T-cell (primary cell): ENCODE measurements at places on chromosomes 4 and X. TPM values are rescaled to one million over a fixed set of nuclear protein-coding genes. Genes with fewer than 3 reads are reported as not detected.

DNA sequence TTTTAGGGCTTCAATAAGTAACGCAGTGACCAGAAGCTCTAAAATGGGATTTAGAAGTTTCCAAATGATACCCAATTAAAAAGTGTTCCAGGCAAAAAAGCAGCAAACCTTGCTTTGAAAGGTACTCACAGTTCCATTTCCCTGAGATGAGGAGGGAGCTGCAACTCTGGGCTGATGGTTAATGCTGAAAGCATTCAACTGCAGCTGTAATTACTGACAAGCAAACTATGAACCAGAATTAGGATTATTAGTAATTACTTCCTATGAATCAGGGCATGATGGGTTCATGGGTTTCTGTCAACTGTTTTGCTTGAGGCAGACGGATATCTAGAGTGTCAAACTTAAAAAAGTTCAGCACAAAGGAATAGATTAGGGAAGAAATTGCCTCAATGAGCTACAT lies 357.4 kb downstream of the STIM2 start:
- no peak for DNase-seq

DNA sequence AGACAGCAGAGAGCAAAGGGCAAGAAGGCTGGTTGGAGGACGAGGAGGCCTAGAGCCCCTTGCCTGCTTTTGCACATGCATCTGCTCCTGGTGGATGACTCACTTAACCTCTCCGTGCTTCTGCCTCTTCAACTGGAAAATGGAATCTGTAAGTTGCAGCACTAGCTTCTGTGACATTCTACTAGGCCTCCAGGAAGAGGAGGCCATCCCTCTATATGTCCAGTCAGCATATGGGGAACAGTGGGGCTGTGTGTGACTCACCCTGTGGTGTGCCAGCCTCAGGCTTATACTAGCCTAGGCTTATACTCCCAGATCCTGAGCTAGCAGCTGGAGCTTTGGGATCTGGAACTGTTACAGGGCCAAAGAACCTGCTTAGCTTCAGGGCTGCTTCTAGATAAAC lies 36.0 kb downstream of the RTL9 start:
- no peak for DNase-seq

The TLR1 gene
- total RNA-seq = 24.0 TPM

GRCh38 chr4:74549936-74550335 lies 105.0 kb downstream of the AREG start:
- no peak for DNase-seq

The CENPVL3 gene
- not detected for total RNA-seq

DNA sequence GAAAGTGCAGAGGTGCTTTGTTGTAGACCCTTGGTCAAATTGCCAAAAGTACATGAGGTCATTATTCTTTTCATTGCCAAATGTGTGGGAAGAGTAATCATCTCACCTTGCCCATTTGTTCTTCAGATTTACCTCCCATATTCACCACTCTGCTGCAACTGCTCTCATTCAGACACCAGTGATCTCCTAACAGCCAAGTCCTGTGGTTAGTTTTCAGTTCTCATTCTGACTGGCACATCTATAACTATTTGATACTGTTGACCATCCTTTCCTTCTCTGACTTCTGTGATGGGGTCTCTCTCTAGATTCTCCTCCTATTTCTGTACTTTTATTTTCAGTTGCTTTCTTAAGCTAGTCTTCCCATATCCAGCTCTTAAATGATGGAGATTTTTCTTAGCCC lies 39.8 kb downstream of the GRIA3 start:
- no peak for DNase-seq

DNA sequence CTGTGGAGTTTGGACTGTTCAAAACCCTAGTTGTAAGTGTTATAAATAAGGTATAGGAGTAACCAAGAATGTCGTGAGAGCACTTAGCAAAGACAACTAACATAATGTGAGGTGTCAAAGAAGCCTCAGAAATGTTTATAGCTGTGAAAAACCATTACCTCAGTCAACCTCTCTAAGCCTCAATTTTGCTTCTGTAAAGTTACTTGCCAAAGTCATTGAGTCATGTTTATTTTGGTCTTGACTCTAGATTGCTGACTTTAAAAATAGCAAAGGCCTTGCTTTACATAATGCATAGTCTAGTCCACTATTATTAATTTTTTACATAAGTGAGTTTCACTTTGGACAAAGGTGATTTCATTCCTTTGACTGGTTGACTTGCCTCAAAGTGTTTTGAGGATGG lies 257.6 kb upstream of the CXXC4 start:
- no peak for DNase-seq

DNA sequence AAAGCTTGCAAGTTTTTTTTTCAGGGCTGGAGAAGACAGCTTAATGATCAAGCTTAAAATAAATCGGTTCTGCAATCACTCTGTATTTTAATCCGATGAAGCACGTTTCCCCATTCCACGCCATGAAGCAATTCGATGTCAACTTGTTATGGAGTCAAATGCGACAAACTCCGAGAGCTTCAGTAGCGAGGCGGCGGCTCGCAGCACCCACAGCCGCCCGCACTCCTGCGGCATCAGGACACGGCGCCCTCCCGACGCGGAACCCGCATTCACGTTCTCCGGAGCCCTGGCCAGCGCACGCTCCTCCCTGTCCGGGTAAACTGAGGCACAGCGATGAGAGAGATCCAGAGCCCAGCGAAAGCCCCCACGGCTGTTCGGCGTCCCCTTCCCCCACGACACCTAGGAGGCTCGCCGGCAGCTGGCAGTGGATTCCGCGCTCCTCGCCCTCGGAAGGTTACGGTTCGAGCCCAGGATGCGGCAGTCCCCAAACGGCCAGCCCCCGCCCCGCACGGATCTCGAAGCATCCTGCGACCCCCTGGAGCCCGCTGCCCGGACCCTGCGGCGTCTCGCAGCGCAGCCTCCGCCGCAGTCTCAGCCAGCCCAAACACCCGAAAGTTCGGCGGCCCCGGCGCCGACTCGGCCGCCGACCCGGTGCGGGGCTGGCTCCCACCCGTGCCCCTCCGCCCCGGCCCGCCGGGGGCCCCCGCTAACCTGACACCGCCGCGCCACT lies 507 bp downstream of the MFAP3L start:
- DNase-seq = peak; percentile 9

GRCh38 chr4:127505203-127505602 lies 127.6 kb upstream of the INTU start:
- no peak for DNase-seq
